ENCODE measurements at places on chromosomes 12 and 14.
A peak's percentile ranks its signal among the peaks of the same experiment; 100 is the strongest.

DNA sequence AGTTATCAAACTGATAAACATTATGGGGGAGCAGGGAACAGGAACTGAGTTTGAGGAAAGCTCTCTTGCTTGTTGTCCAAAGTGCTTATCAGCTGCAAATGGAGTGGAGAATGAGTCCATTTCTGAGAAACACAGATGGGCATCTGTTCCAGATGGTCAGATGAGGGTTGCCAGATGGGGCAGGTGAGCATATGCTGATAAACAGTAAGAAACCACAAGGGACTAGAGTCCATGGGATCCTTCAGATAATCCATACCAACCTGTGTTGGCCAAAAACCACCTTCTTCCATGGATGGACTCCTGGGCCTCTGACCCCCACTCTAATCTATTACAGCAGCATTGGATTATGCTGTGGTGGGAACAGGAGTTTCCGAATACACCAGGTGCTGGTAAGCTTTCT, 38.3 kb downstream of the GNS start:
- no peak for DNase-seq

DNA sequence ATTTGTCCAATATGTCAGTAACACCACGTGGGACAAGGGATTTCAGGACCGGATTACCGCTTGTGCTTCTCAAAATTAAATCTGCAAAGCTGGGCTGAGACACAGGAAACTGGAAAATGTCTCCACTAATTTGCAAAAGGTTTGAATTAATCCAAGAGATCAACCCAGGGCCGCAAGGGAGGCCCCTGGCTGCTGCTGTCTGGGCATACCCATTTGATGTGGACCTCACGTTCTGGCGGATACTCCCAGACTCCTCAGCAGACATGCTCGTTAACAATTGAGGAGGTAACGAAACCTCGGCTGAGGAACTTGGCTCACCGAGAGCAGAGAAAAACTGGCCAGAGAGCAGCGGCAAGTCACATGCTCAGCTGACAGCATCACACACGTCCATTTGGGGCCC, 180.6 kb downstream of the SLC15A4 start:
- DNase-seq: no peak

GRCh38 chr12:96077081-96077480, 41.7 kb upstream of the LTA4H start:
- no peak for DNase-seq

DNA sequence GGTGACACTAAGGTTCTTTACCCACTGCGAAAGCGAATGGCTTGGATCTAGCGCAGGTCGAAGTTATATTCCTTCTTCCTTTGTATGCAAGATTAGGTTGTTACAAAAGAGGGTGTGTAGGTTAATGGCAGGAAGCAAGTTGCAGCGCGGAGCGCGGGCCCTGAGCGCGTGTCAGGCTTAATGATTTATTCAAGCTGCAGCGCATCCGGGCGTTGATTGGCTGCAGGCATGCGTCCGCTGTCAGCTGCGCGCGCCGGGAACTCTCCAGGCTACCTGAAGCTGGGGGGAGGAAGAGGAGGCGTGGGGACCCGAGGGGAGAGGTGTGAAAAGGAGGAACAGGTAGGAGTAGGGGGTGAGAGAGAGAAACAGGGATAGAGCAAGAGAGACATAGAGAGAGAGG, 7.4 kb downstream of the ASCL1 start:
- DNase-seq: peak; percentile 64

GRCh38 chr12:4261655-4262054, 11.9 kb upstream of the CCND2 start:
- DNase-seq: no peak

GRCh38 chr14:29629839-29630238, 297.8 kb downstream of the PRKD1 start:
- DNase-seq: no peak

DNA sequence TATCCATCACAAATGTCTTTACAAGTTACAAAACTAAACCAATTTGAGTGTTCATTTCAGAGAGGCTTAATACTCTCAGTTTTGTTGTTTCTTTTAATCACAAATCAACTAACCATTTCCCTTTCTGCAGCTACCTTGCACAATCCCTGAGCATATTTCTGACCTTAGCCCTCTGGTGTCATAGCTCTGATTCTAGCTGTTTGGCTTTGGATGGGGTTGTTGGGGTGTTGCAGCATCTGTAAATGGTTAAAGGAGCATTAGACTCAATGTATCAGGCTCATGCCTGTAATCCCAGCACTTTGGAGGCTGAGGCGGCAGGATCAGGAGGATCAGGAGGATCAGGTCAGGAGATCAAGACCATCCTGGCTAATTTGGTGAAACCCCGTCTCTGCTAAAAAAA, 461.4 kb downstream of the NRXN3 start:
- no peak for DNase-seq

GRCh38 chr12:54603872-54604271, 15.4 kb upstream of the PPP1R1A start:
- no peak for DNase-seq

DNA sequence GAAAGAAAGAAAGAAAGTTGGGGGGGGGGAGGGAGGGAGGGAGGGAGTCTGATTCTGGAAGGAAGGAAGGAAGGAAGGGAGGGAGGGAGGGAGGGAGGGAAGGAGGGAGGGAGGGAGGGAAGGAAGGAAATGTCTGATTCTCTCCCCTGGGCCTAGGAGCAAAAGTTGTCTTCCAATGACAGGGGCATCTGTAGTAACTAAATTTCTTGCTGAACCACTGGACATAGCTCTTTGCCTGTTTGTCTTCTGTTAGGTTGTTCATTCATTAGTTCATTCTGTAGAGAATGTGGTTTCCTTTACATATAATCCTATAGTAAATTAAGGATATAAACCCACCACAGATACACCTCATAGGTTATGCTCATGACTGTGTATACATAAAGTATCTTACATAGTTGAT, 59.9 kb downstream of the GPR68 start:
- no peak for DNase-seq

GRCh38 chr12:26114720-26115401, 10.0 kb downstream of the BHLHE41 start:
- DNase-seq: no peak

DNA sequence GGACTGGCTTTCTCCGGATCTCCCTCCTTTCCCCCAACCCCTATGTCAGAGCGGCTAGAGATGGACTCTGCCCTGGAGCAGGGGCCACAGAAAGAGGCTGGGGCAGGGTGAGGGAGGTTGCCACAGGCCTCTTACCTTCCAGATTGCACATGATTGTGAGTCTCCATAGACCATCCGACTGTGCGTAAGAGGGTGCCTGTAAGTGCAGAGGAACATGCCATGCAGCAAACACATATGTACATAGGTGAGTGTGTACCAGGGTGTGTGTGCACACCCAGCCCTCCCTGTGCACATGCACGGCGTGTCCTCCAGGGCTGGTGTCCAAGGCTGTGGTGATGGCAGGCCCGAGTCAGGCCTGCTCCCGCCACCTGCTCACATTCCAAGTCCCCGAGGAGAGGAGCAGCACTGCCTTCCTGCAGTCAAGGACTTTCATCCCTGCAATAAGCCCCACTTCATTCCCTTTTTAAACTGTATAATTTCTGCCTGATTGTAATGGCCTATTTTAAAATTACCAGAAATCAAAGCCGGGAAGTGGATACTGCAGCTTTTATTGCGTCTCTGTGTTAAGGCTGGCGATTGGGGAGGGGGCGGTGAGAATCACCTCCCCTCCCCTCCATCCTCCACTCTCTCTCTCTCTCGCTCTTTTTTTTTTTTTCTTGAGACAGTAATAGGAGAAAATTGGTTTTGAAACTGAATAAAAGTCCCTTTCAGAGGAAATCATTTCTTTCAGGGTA, 28.5 kb downstream of the FAM222A start:
- no peak for DNase-seq

GRCh38 chr12:106452309-106452708, 94.8 kb downstream of the POLR3B start:
- DNase-seq: peak; percentile 35

DNA sequence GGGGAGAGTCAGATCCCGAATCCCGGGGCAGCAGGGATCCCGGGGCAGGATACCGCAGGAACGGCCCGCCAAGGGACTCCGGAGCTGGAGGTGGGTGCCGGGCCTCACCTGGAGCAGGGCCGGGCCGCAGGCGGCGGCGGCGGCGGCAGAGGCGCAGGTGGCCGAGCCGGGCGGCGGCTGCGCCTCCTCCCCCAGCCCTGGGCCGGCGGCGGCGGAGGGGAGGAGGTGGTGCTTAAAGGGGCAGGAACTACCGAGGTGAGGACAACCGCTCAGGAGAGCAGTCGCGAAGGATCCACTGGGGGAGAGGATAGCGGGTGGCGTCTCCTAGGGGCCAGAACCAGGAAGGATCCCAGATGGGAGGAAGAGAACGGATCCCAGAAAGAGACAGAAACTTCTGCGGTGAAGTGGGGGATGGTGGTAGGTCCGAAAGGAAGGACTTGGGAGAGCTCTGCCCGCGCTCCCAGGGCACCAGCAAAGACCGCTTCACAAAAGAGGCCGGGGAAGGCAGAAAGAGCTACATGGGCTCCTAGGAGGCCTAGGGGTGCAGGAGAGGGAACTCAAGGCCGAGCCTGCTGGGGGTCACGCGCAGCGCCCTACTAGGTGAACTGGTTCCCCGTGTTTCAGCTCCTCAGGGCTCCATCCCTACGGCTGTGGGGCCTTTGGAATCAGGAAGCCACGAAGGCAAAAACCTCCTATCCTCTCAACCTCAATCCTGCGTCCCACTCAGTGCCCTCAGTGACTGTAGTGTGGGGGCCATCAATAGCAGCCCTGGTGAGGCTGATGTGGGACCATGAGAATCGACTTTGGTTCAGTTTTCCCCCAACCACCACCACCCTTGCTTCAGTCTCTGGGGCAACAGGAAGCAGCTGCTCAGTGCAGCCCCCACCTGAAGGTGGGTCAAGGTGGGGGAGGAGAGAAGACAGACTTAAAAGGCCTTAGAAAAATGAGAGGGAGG, 5.0 kb upstream of the BAZ2A start:
- DNase-seq: peak; percentile 73

DNA sequence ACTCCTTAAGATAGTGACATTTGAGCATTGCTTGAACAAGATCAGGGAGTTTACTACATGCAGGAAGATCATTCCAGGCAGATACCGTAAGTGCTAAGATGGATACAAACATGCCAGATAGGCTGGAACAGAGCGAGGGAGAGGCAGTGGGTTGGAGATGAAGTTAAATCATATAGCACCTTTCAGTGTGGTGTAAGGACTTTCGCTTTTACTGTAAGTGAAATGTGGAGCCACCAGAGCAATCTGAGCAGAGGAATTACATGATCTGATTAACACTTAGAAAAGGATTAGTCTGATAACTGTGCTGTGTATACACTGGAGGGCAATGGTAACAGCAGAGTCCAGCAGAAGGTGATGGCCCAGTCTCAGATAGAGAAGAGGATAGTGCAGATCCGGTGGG, 163.0 kb upstream of the SSTR1 start:
- no peak for DNase-seq

- no peak for DNase-seq
Measured at GRCh38 chr12:24423611-24424010, 474.1 kb upstream of the SOX5 start.

- no peak for DNase-seq
Measured at GRCh38 chr14:104081951-104082464, 3.5 kb upstream of the ASPG start.

Measured in iPS-NIHi11 (cell line).